Fibroblast of skin of right quadriceps (primary cell): ENCODE measurements at places on chromosomes 1 and 21.
A peak's percentile ranks its signal among the peaks of the same experiment; 100 is the strongest.

GRCh38 chr1:13699936-13700520 lies at the start of gene PRDM2:
Gene PRDM2, plus strand, starts transcription at chr1:13700188. Its CDS starts 15,418 bp downstream, at chr1:13715606.
- DNase-seq, result peak; percentile 49

DNA sequence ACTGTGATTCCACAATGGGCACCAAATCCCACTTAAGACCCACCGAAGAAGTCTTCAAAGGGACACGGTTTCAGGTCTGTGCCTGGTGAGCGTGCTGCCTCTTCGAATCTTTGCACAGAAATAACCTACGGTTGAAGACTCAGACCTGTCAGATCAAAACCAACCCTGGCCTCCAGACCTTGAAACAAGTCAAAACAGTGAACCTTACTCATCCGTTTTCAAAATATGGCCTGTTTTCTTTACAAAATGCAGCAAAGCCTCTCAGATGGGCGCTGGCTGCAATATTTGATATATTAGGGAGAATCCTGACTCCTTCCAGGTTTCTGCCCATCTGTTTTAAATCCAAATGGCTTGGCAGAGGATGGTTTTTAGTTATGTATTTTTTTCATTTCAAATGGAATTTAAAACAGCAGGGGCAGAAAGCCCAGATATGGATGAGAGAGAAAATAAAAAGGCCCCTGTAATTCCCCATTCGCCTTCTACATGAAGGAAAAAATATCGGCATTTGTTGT lies 14.0 kb downstream of the JUN start:
- DNase-seq, result no peak

GRCh38 chr21:42009831-42010506 lies at the start of gene ZBTB21:
Gene ZBTB21, minus strand, starts transcription at chr21:42010360. Its CDS starts 16,265 bp downstream, at chr21:41994095.
- peak; percentile 98 for DNase-seq

DNA sequence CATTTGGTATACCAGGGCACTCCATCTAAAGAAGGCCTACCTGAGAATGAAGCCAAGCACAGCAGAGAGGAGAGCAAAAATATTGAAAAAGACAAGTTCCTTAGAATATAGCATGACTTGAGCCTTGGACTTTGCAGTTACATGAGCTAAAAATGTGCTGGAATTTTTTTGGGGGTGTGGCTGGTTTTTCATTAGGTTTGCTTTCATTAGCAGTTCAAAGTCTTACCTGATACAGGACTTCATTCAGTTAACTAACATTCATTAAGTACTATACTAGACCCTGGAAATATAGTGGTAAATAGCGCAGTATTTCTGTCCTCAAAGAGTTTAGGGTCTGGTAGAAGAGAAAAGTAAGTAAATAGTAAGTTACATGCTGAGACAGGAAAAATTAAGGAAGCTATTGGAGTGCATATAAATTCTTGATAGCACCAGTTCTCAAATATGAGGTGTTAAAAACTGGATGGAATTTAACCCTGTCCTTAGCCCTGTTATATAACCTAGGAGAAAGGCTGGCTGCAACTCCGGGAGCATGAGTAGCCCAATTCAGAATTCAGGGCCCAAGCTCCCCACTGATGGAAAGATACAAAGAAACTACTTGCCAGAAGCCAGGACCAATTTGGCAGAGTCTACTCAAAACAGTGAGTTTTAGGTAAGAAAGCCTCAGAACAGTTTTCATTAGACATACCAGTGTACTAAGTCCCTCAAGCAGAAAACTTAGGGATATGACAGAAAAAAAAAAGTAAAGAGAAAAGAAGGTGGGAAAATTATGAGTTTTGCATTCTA lies 3.1 kb upstream of the DOCK7 start:
- DNase-seq, result no peak

- no peak for DNase-seq
These were observed 45.2 kb downstream of the NENF start for GRCh38 chr1:212477680-212478466.

GRCh38 chr1:17551755-17552234 lies 12.3 kb downstream of the ARHGEF10L start:
- DNase-seq, result no peak

- no peak for DNase-seq
These were observed 142.7 kb downstream of the PLPPR4 start for GRCh38 chr1:99407018-99407417.

GRCh38 chr1:99950486-99950885 lies 19.3 kb upstream of the SLC35A3 start:
- DNase-seq, result no peak

DNA sequence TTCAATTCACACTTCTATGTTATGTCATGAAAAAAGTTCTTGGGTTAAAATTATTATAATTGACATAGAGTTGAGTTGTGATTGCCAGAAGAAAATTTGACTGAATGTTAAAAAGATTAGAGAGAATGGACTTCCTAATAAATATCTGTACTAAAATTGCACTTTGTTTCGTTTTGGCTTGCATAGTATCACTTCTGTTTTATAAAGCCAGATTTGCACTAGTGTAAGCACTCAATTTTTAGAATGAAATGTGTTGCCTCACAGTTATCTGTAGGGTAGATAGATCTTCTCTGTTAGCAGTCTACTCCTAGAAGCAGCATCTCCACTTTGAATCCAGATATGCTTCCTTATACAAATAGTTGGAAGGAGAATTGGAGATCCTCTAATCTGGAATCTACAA lies 95.2 kb upstream of the MPC2 start:
- no peak for DNase-seq

- DNase-seq, result peak; percentile 58
These were observed 639 bp downstream of the IL20 start for GRCh38 chr1:206866062-206866461.

GRCh38 chr21:24224422-24224821 lies 1382.9 kb downstream of the MRPL39 start:
- DNase-seq, result no peak

- DNase-seq, result no peak
These were observed 45.7 kb downstream of the CAPZB start for GRCh38 chr1:19439464-19440171.

DNA sequence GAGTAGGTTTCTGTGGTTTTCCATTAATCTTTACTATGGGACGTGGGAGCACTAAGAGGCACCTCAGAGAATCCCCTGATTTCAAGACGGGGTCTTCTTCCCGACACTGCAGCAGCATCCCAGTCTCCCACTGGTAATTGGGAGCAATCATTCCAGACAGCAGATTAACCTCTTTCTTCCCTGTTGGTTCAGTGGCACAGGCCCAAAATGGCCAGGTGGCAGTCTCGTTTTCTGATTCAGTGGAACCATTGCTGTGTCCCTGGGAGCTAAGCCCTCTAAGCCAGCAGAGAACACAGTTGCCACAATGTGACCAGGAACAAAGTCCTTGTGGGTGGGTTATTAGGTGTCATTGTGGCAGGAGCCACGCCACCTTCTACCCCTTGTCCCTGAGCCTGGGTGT lies 342.1 kb downstream of the MATN1 start:
- DNase-seq, result no peak

- DNase-seq, result peak; percentile 95
These were observed 27.7 kb upstream of the DYRK1A start for GRCh38 chr21:37338671-37339551.

DNA sequence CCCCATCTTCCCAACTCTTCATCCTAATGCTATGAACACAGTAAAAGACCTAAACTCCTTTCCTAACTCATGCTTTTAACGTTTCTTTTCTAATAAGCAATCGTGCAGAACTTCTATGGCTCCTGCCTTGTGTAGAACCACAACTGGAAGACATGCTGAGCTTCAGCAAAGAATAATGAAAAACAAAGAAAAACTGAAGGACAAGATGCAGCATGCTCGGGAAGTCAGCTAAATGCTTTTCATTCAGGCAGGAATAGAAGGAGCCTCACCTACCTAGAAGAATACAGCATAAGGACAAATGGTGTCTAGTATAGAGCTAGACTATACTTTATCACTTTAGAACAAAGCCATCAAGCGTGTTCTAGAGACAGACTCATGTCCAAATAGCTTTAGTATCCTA lies 45.9 kb downstream of the LUZP1 start:
- no peak for DNase-seq

- DNase-seq, result peak; percentile 59
These were observed 643 bp upstream of the MOV10 start for GRCh38 chr1:112673592-112674439.

DNA sequence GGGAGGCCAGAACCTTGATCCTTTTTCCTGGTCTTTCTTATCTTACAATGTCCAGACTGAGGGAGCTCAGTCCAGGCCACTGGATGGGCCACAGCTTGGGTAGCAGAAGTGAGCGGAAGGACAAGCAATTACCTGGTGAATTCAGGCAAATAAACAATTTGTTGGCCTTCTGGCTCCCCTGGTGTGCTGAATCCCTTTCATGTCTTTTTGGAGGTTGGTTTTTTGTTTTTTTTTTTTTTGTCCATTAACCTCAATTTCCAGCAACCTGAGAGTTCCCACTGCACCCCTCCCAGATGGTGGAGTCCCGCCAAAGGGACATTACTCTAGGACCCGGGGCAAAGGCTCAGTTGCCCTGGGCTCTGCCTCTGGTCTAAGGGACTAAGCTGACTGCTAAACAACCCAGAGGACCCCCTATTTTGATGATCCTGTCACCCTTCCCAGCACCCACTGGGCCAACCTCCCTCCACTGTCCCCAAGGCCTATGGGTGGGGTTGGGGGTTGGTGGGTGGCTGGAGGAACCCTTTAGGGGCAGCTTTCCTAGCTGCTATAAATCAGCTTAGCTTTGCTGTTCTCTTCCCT lies 85.5 kb downstream of the KCND3 start:
- no peak for DNase-seq

- no peak for DNase-seq
These were observed 102.7 kb downstream of the TENT5C start for GRCh38 chr1:117708323-117709248.

DNA sequence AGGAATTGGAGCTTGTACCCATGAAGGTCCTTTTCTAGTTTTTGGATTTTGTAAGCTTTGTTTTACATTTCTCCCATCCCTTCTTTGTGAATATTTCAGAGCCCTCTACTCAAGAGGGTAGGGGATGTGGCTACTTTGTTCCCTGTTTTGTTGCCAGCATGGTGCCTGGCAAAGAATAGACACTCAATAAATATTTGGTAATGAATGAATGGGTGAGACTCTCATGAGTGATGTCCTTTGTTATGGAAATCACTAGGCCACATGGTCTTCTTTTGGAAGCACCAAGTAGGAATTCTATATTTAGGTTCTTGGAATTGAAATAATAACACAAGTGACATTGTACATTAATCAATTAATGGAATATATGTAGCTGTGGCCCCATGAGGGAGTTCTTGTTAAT lies 26.8 kb upstream of the ATP5PO start:
- no peak for DNase-seq

DNA sequence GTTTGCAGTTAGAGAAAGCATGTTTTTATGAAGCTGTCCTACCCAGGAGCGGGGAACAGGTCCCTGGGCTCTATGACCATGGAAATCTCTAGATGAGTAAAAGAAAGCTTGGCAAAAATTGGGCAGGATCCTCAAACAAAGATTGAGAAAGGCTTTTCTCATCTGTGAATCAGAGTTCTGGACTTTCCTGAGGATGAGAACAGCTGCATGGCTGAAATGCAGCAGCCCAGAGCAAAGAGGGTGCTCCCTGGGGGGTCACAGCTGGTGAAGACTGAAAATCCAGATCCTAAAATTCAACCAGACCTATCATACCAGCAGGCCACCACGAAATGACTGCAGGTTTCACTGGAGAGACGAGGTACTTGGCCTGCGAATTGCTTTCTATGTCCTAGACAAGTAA lies 65.7 kb upstream of the APP start:
- DNase-seq, result no peak

DNA sequence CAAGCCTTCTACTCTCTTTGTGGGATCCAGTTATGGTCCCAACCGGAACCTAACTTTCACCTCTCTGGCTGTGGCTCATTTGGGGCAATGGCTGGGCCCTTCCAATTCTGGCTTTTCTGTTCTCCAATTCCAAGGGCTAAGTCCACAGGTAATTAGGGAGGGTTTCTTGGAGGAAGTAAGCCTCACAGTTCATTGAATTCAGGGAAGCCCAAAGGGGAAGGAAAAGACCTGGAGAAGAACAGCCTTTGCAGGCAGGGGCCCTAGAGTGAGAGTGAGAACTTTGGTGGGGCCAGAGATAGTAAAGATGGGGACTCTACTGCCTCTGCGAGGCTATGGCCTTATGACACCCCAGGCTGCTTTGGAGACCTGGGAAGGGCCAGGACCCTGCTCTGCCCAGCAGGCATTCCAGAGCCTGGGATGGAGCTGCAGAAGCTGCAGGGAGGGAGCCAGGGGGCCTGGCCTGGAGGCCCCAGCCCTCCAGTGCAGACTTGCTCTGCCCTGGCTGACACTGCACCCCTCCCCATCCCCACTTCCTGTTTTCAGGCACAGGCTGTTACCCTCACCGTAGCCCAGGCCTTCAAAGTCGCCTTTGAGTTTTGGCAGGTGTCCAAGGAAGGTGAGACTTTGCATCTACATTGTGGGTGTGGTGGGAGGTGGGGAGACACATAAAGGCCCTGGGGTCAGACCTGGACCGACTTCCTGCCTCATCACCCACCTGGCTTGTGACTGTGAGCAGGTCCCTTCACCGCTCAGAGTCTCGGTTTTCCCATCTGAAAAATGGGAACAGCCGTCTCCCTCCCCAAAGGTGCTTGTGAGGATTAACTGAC lies 18.9 kb downstream of the LDLRAP1 start:
- DNase-seq, result no peak
